ENCODE measurements at places on chromosomes 5 and 9.

GRCh38 chr5:10567121-10567591 is 3.3 kb downstream of the ANKRD33B start:
- peak; percentile 42 for DNase-seq

GRCh38 chr5:146084376-146084775 is 21.0 kb downstream of the PLAC8L1 start:
- no peak for DNase-seq

GRCh38 chr5:131513780-131514179 is 121.2 kb downstream of the RAPGEF6 start:
- no peak for DNase-seq

- no peak for DNase-seq
Measured at GRCh38 chr5:181043285-181044092, 3.4 kb downstream of the BTNL9 start.

DNA sequence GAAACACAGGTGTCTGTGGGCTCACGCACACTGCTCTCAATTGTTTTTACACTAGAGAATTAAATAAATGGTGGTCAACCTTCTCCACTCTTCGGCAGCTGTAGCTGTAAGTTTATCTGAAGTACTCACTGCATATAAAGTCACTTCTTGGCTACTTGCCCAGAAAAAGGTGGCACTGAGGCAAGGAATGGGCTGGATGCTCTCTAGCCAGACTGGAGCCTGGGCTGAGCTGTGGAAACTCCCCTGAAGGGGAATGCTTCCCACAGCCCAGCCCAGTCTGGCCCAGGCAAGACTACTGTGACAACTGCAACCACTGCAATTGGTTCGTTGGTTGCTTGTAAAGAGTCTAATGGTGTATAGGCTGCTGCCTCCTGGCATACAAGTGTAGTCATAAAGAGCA is 4.5 kb downstream of the LEAP2 start:
- peak; percentile 79 for DNase-seq

GRCh38 chr5:40853632-40854192 is 12.5 kb downstream of the CARD6 start:
- DNase-seq, result no peak

DNA sequence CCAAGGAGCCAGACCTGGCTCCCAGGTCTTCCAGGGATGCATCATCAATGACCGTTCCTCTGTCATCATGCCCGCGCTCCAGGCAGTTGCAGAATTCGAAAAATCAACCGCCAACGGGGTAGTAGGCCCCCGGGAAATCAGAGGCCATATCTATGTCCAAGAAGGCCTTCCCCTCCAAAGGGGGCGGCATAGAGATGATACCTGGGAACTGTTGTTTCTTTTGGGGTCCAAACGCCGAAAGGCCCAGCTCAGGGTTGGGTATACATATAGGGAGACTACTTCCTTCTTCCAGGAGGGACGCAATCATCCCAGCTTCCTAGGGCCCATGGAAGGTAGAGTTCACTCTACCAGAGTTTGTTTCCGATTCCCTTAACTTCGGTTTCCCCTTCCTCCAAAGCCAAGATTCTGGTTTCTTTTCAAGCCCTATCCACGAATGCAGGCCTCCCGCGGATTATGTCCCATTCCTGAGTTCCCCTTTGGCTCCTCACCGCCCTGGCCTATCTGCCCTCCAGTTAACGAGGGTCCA is 754 bp downstream of the DCAF12 start:
- peak; percentile 57 for DNase-seq

DNA sequence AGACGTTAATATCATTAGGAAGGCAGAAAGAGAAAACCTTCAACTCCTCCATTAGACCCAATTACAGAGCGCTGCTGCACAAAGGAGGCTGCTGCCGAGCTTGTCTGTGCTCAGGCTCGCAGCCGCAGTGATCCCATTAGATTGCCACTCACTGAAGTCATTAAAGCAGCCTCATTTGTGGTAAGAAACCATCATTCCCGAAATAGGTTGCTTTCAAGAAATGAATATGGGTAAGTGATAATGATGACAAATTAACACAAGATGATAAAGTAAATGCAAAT is 137.2 kb downstream of the CAVIN4 start:
- DNase-seq, result no peak

GRCh38 chr5:82717738-82718137 is 359.5 kb downstream of the TMEM167A start:
- no peak for DNase-seq

All from hematopoietic multipotent progenitor cell treated with erythropoietin and hydrocortisone succinate and interleukin-3 and kit ligand, for 6 days (in vitro differentiated cells).